Activated CD8-positive, alpha-beta T cell treated with anti-CD3 and anti-CD28 coated beads, Interleukin-2, amount 10 ng/mL, durations not matched to agents 7 days and 5 days (primary cell): ENCODE measurements at places on chromosomes 6 and 20.

DNA sequence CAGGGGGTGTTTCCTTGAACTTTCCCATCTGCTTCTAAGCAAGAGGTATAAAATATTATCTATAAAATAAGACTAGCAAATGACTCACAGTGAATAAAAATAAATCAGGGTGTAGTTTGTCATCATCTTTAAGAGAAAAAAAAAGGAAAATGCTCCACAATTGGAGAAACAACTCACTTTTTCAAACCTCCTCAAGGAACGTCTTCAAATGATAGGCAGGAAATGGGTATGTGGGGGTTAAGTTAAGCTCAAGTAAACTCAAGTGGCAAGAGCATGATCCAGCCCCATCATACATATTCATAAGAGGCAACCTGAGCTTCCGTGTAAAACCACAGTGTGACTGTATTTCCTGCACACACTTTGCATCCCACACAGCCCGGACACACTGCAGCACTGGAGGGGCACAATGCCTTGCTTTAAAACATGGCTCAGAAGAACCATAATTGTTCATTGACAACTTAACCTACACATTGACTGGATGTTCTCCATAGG lies 58.5 kb upstream of the CEP85L start:
- peak; percentile 89 for DNase-seq
- peak overlapping the region; percentile 98 for H3K4me3 ChIP-seq
- peak overlapping the region; percentile 94 for H3K27ac ChIP-seq
- H3K36me3 ChIP-seq, result peaks cover 36% of the 10 kb centered on the region
- peaks cover 63% of the 10 kb centered on the region for H3K4me1 ChIP-seq
- H3K27me3 ChIP-seq, result no peaks in the 10 kb centered on the region

DNA sequence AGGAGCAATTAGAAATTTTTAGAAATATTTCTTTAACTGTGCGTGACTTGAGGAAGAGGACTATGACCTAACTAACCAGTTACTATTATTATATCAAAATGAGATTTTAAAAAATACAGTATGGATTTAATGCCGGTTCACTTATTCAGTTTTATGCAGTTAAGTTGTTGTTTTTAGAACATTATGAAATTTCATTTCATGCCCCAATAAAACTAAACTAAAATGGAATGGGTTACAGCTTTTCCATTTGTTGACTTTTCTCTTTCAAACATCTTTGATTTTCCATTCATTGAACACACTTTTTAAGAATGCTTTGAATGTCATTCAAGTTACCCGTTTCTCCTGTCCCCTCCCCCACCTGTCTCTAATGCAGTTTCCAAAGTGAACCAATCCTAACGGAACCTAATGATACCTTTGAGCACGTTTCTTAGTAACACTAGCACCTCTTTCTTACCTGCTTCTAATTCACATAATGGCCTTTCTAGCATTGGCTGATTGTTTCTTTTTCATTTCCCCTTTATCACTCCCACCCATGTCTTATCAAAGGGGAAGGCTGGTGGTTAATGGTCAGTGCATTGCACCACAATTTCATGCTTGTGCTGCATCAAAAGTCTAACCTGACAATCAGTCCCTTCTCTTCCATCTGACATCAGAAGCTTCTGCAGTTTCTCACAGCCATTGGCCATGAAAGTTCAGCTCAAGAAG lies 262.2 kb upstream of the TAB2 start:
- H3K4me3 ChIP-seq, result no peak overlapping the region
- no peaks in the 10 kb centered on the region for H3K27me3 ChIP-seq
- H3K4me1 ChIP-seq, result peaks cover 42% of the 10 kb centered on the region
- DNase-seq, result no peak
- H3K36me3 ChIP-seq, result peaks cover 1% of the 10 kb centered on the region
- peak overlapping the region; percentile 37 for H3K27ac ChIP-seq

DNA sequence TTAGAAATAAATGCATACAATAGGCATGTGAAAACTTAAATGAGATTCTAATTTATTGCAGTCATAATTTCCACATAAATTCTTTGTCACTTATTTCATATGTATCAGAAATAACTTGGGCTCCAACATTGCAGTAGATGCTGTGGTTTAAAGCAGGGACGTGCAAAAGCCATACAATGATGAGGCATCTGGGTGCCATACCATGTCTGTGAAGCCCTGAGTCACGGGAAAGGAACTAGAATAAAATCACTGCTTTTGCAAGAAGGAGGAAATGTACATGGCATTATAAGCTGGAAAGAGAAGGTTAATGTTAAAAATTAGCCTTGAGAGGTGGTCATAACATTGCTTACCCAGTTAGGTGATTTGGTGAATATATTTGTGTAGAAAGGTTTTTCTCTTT lies 180.4 kb downstream of the SASH1 start:
- no peaks in the 10 kb centered on the region for H3K4me1 ChIP-seq
- no peak overlapping the region for H3K4me3 ChIP-seq
- DNase-seq, result no peak
- H3K27ac ChIP-seq, result no peak overlapping the region

DNA sequence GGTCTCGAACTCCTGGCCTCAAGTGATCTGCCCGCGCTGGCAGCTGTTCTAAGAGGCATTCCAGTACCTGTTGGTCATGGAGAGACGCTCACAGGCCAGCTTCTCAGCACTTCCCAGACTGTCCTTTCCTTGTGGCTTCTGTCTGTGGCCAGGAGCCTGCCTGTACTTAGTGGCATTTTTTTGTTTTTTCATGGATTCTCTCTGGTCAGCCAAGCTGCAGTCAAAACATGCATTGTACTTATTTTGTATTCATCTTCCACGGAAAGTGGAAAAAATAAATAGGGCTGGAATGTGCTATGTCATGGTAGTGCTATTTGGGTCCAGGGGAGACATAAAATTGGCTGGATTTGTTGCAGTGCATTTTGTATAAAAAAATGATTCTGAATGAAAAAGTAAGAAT lies 29.1 kb downstream of the ZDHHC14 start:
- H3K4me1 ChIP-seq, result peaks cover 1% of the 10 kb centered on the region
- no peaks in the 10 kb centered on the region for H3K27me3 ChIP-seq

GRCh38 chr6:113055061-113055460 lies 707.9 kb downstream of the RFPL4B start:
- no peak overlapping the region for H3K4me3 ChIP-seq
- no peak overlapping the region for H3K27ac ChIP-seq
- H3K27me3 ChIP-seq, result no peaks in the 10 kb centered on the region
- no peaks in the 10 kb centered on the region for H3K4me1 ChIP-seq
- no peak for DNase-seq
- no peaks in the 10 kb centered on the region for H3K36me3 ChIP-seq

DNA sequence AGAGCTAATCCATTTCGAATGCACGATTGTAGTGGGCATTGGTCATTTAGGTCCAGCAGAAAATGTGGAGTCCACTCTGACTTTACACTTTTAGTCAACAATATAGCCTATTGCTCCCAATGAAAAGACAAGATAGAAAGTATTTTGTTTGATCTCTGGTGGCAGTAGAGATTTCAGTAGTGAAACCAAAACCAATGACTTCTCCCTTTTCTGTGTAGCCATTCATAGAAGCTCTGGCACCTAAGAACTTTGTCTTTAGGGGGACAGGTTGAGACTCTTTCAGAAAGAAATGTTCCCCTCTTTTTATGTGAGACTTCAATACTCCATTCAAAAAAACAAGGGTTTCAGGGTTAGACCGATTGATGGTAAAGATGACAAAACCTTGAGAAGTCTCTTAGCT lies 510.8 kb upstream of the POU3F2 start:
- no peaks in the 10 kb centered on the region for H3K27me3 ChIP-seq
- no peaks in the 10 kb centered on the region for H3K4me1 ChIP-seq
- no peaks in the 10 kb centered on the region for H3K36me3 ChIP-seq
- no peak overlapping the region for H3K27ac ChIP-seq
